CD4-positive, CD25-positive, alpha-beta regulatory T cell (primary cell): ENCODE measurements at places on chromosomes 5 and 9. TPM values are rescaled to one million over a fixed set of nuclear protein-coding genes. Genes with fewer than 3 reads are reported as not detected.

Gene SLC6A7
- not detected for total RNA-seq

Gene PAEP
- total RNA-seq = not detected

Gene GHR
- not detected for total RNA-seq

Gene CDKN2A
- 16.5 TPM for total RNA-seq

- H3K27me3 ChIP-seq = no peaks in the 10 kb centered on the region
- no peak overlapping the region for H3K4me3 ChIP-seq
- no peak for DNase-seq
- no peak overlapping the region for H3K27ac ChIP-seq
- no peaks in the 10 kb centered on the region for H3K36me3 ChIP-seq
Measured at GRCh38 chr9:129500161-129500862, 120.6 kb downstream of the C9orf50 start.

DNA sequence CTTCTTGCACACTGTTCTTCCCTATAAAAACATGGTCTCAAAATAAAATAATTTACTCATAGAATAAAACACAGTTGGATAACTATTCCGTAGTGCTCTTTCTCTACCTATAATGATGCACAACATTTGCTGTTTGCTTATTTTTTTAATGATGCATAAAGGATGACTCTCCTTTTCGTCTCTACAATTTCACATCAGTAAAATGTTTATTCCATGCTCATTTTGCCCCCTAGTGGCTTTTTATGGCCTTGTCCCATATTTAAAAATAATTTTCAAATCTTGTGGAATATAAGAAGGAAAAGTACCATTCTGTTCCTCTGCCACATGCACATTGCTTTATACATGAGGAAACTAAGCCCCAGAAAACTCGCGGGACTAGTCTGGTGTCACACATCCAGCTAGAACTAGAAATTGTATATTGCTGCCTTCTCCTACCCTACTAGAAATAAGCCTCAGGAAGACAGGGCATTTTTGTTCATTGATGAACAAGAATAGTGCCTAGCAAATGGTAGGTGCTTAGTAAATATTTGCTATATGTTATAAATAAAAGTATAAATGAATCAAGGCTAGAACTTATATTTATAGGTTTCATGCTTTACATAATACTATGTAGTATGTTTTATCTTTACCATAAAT, 12.7 kb downstream of the KCTD16 start:
- no peak overlapping the region for H3K27ac ChIP-seq
- no peaks in the 10 kb centered on the region for H3K27me3 ChIP-seq
- H3K36me3 ChIP-seq = no peaks in the 10 kb centered on the region
- H3K4me1 ChIP-seq = peaks cover 37% of the 10 kb centered on the region
- H3K4me3 ChIP-seq = peak overlapping the region; percentile 23

DNA sequence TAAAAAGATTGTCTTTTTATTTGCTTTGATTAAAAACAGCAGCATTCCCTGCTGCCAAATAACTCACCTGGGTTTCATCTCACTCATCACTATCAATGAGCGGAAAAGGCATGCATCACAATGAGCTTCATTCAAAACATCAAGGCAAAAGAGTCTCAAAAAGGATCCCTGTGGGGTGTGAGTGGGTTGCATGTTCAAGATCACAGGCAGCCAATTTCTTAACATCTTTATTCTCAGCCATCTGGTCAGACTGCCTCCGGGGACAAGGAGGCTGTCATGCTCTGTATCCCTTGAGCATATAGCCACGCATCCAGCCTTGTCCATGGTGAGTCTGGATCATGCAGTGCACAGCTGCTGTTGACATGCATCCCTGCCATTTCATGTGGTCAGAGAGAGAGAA, 117.1 kb downstream of the ICE1 start:
- H3K27me3 ChIP-seq = no peaks in the 10 kb centered on the region
- H3K4me3 ChIP-seq = no peak overlapping the region
- no peak overlapping the region for H3K27ac ChIP-seq
- H3K4me1 ChIP-seq = no peaks in the 10 kb centered on the region
- H3K36me3 ChIP-seq = no peaks in the 10 kb centered on the region
